ENCODE measurements at places on chromosomes 7 and 10. TPM values are rescaled to one million over a fixed set of nuclear protein-coding genes. Genes with fewer than 3 reads are reported as not detected.

GRCh38 chr10:94235461-94235860, 127.3 kb downstream of the NOC3L start:
- no peaks in the 10 kb centered on the region for H3K27me3 ChIP-seq
- DNase-seq: no peak
- H3K4me1 ChIP-seq: no peaks in the 10 kb centered on the region
- no peak overlapping the region for H3K27ac ChIP-seq
- H3K4me3 ChIP-seq: no peak overlapping the region

GRCh38 chr7:141281311-141281710, 207.4 kb downstream of the TMEM178B start:
- H3K4me1 ChIP-seq: no peaks in the 10 kb centered on the region
- H3K27me3 ChIP-seq: no peaks in the 10 kb centered on the region
- DNase-seq: no peak
- no peak overlapping the region for H3K27ac ChIP-seq
- H3K36me3 ChIP-seq: no peaks in the 10 kb centered on the region

The TSPAN33 gene
- polyA plus RNA-seq: 19.6 TPM

The EPO gene
- polyA plus RNA-seq: not detected

GRCh38 chr10:124961248-124961570, 19.3 kb downstream of the ZRANB1 start:
- no peaks in the 10 kb centered on the region for H3K4me1 ChIP-seq
- no peak overlapping the region for H3K27ac ChIP-seq
- no peak overlapping the region for H3K4me3 ChIP-seq
- DNase-seq: no peak
- H3K36me3 ChIP-seq: no peaks in the 10 kb centered on the region

The ITGB8 gene
- polyA plus RNA-seq: 1.9 TPM

DNA sequence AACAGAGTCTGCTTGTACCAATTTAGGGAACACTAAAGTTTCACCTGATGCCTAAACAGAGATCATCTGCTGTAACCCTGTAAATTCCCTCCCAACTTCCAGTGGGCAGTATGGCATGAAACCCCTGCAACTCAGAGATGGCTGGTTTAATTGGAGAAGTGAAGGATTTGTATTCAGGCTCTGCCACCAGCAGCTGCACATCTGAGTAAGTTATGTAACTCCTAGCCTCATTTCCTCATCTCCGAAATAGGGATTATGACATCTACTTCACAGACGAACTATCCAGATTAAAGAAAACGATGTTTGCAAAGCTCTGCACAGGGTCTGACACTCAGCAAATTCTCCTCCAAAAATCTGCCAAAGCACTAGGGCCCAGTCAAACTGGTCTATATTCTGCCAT, 493.0 kb downstream of the KCNMA1 start:
- DNase-seq: no peak
- H3K27ac ChIP-seq: no peak overlapping the region
- H3K36me3 ChIP-seq: no peaks in the 10 kb centered on the region
- H3K27me3 ChIP-seq: no peaks in the 10 kb centered on the region

The SPDYE1 gene
- not detected for polyA plus RNA-seq

DNA sequence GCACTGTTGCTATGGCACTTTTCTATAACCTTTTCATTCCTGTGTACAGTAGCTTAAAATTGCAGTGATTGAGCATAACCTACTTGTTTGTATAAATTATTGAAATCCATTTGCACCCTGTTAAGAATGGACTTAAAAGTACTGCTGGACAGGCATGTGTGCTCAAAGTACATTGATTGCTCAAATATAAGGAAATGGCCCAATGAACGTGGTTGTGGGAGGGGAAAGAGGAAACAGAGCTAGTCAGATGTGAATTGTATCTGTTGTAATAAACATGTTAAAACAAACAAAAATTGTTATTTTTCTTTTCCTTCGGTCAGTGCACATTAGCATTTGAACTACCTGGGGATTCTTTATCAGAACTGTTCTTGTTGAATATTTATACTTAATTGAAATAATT, 57.1 kb upstream of the BAMBI start:
- H3K27ac ChIP-seq: no peak overlapping the region
- H3K36me3 ChIP-seq: peaks cover 3% of the 10 kb centered on the region
- H3K27me3 ChIP-seq: no peaks in the 10 kb centered on the region
- H3K4me1 ChIP-seq: no peaks in the 10 kb centered on the region
- no peak for DNase-seq
- H3K4me3 ChIP-seq: no peak overlapping the region

DNA sequence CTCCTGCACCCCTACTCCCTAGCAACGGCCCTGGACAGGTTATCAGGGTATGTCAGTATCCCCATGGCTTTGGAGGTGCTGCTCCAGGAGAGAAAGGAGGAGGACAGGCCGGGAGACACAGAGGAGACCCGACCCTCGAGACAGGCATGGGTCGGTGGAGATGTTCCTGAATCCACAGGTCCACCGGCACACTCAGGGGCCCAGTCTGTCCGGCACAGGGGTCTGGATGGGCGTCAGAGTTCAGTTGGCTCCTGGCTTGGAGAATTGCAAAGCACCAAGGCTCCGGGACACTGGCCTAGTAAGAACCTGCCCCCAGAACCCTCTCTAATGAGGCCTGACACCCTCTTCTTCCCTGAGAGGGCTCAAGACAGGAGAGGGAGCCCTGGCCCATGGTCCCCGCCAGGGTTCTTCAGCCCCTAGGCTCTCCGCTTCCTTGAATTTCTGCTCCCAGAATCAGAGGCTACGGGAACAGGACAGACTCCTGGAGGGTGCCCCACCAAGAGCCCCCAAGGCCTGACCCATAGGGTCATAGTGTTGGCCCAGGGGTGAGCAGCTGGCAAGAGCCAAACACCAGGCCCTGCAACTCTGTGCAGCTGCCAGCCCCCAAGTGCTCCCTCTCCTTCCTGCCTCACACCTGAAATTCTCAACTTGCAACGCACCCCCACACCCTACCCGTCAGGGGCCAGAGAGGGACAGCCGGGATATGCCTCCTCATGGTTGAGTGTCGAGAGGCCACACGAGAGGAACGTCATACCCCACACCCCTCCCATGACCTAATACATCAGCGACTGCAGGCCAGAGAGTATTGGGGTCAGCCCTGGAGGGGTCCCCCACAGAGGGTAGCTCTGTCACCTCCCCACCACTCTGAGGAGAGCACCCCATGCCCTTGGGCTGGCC, 5.5 kb upstream of the IRF5 start:
- peak; percentile 45 for DNase-seq
- H3K4me3 ChIP-seq: no peak overlapping the region
- H3K4me1 ChIP-seq: peaks cover under 1% of the 10 kb centered on the region
- no peaks in the 10 kb centered on the region for H3K36me3 ChIP-seq

GRCh38 chr7:140695381-140695780, 1.1 kb upstream of the NDUFB2 start:
- H3K27me3 ChIP-seq: no peaks in the 10 kb centered on the region
- no peak overlapping the region for H3K4me3 ChIP-seq
- peaks cover 23% of the 10 kb centered on the region for H3K4me1 ChIP-seq
- DNase-seq: peak; percentile 60
- H3K36me3 ChIP-seq: peaks cover 31% of the 10 kb centered on the region

DNA sequence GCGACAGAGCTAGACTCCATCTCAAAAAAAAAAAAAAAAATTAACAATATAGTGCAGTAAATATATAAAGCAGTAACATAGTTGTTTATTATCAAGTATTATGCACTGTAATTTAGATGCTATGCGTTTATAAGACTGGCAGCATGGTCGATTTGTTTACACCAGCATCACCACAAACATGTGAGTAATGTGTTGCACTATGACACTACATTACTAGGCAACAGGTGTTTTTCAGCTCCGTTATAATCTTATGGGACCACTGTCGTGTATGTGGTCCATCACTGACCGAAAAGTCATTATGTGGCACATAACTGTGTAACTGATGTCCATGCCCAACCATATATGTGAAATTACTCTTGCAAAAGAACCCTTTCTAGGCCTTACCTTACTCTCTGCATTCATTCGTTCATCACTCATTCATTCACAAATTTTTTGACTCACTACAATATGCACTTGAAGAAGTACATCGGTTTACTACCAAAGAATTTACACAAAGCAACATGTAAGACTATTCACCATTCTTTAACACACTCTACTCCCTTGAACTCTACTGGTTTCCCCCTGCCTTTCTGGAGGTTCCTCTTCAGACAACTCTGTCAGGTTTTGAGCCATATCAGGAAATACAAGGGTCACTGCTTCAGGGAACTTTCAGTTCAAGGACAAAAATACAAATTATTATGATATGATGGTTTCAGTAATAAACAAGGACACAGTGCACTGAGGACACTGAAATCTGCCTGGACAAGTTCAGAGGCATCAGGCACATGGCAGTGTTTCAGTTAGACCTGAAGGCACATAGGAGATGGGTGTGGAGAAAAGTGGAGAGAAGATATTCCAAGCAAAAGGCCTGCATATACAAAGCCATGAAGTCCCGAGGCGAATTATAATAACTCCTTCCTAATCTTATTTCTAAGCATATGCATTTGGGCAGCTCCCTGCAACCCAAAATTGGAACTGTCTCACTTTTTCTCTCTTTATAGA, 17.4 kb downstream of the ITGB1 start:
- no peaks in the 10 kb centered on the region for H3K36me3 ChIP-seq
- peak overlapping the region; percentile 75 for H3K27ac ChIP-seq
- H3K27me3 ChIP-seq: no peaks in the 10 kb centered on the region
- no peak overlapping the region for H3K4me3 ChIP-seq

DNA sequence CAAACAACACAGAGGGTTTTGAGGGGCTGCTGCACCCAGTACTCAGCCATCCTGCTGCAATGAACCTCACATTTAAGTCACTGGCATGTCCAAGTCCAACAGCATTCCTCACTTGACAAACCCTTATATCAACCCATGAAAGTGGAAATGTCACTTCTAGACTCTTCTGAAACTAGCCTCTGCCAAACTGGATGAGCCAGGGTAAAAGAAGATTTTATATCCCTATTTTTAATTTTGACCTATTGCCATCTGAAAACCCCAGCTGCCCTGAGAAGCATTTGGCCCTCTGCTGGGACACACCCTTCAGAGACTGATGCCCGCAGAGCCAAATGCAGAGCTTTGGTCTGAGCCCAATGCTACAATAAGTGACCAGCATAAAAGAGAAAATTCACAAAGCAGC, 201.1 kb downstream of the ANK3 start:
- DNase-seq: no peak
- H3K36me3 ChIP-seq: no peaks in the 10 kb centered on the region
- H3K27ac ChIP-seq: no peak overlapping the region
- H3K27me3 ChIP-seq: no peaks in the 10 kb centered on the region
- no peaks in the 10 kb centered on the region for H3K4me1 ChIP-seq

GRCh38 chr10:102311025-102311420, 65.7 kb downstream of the GBF1 start:
- H3K4me3 ChIP-seq: no peak overlapping the region
- peaks cover 35% of the 10 kb centered on the region for H3K4me1 ChIP-seq
- DNase-seq: no peak
- H3K36me3 ChIP-seq: no peaks in the 10 kb centered on the region

The STEAP1B gene
- 0.69 TPM for polyA plus RNA-seq

The C10orf53 gene
- not detected for polyA plus RNA-seq

DNA sequence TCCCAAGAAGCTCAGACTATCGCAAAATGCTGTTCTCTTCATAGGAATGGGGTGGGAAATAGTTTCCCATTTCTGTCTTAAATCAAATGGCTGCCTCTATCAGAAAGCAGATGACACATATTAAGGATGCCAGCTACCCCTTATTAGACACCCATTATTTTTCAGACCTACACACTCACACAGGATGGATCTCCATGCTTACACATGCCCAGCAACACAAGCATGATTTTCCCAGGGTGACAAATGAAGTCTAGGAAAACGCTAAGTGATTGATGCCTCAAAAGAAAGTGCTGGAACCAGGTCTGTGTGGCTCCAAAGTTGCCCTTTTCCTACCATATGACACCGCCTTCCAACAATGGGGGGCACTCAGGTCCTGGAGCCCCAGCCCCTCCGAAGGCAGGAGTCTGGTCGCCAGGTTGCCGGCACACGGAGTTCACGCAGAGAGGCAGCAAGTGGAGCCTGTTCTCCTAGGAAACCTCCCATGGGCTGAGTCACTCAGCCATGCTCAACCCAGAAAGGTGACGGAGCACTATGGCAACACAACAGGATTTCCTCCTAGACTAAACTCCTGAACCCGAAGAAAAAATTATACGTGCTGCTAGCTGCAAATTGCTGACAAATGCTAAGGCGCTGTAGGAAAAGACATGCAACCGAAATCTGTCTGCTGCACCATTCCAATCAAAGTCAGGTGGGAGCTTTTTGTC, 19.8 kb downstream of the VOPP1 start:
- no peak overlapping the region for H3K27ac ChIP-seq
- no peaks in the 10 kb centered on the region for H3K36me3 ChIP-seq
- no peak for DNase-seq
- H3K4me1 ChIP-seq: peaks cover 6% of the 10 kb centered on the region
- no peak overlapping the region for H3K4me3 ChIP-seq

DNA sequence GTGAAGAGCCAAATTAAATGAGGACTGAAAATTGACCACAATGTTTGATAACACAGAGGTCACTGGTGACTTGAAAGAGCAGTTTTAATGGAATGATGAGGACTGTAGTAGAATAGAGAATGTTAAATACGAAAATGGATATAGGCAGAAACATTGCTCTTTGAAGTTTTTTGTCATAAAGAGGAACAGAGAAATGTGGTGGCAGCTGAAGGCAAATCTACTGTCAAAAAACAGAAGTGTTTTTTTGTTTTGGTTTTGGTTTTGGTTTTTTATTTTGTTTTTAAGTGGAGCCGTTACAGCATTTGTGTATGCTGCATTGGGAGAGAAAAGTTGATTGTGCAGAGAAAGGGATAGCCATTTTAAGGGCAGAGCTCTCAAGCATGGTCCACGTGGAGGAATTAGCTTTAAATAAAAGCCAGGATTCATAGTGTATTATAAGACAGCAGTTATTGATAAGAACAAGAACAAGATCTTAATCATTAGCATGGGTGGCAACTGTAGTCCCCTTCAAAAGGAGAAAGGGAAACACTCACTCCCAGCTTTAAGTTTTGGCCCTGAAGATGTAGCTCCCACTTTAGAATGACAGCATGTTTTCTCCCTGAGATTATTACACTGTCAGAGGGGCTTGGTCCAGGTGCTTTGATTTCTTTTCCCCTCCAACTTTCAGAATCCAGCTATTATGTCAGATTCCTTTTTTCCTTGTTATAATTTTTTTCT, 156.7 kb upstream of the BET1 start:
- no peak overlapping the region for H3K27ac ChIP-seq
- DNase-seq: no peak
- H3K4me3 ChIP-seq: no peak overlapping the region
- no peaks in the 10 kb centered on the region for H3K27me3 ChIP-seq

The NUDCD3 gene
- 14.3 TPM for polyA plus RNA-seq
